ENCODE measurements at places on chromosomes 2 and 18.

- no peak for DNase-seq
Measured at GRCh38 chr2:8529706-8530277, 152.1 kb upstream of the ID2 start.

- DNase-seq: no peak
Measured at GRCh38 chr2:3823748-3824147, 120.4 kb downstream of the DCDC2C start.

DNA sequence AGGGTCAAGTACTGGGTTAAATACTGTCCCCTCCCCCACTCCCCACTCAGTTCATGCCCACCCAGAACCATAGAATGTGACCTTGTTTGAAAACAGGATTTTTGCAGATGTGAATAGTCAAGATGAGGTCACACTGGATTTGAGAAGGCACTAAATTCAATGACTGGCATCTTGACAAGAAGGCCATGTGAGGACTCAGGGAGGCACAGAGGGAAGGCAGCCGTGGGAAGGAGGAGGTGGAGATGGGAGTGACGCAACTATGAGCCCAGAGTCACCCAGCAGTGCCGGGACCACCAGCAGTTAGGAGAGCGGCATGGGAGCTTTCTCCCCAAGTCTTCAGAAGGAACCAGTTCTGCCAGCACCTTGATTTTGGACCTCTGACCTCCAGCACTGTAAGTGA lies 257.3 kb downstream of the BCL2 start:
- no peak for DNase-seq

GRCh38 chr2:65549257-65549627 lies 116.8 kb upstream of the SPRED2 start:
- peak; percentile 42 for DNase-seq

DNA sequence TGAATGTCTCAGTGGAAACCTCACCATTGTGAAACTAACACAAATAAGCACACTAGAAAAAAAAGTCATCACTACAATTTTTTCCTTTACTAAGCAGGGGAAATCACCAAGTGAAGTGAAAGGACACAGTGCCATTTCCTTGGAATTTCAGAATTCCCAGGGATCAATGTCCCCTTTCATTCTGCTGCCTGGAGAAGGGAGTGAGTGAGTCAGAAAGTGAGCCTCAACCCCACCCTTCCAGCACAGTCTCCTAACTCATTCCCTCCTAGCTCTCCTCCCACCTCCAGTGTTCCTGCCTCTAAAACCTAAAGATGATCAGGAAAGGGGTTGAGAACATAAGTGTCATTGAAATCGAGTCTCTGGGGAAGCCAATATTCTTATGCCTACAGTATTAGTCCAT lies 608.5 kb downstream of the RNF144A start:
- DNase-seq: no peak

DNA sequence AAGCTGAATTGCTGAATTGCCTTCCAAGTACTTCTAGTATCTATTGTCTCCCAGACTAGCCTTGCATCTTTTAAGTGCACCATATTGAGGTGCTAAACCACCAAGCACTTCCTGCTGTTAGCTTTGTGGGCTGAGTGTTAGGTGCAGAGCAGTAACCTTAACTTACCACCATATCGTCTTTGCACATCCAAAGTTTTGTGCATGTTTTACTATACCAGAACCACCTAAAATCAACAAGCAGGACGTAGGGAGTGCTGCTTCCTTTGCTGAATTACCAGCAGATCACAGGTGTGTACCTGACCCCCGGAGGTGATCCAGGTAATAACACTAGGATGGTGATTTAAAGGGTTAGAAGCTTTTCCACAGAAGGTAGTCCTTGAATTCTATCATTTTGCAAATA lies 359.9 kb upstream of the HNRNPA3 start:
- DNase-seq: no peak

DNA sequence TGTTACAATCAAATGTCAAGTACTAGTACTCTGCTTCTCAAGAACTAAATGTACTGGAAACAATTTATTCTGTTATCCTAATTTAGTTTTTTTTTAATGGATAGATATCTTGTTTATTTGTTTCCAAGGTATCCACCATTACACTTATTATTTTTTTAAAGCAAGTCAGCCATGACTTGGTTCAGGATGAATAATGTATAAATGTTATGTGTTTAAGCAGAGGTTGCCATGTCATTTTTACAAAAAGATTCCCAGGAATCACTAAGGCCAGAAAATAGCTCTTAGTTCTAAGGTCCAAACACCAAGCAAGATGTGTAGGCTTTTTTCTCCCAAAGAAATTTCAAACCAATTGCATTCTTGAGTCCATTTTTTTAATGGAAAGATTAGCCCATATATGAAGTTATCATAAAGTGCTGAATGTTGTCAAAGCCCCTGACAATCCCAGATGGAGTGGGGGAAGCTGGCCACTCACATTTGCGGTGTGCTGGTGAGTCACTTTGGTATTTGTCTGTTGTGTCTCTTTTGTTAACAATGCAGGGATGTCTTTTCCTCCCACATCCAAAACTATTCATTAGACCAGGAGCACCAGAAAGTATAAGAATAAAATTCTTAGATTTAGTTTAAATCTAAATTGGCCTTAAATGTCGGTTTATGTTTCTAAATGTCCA lies 158.9 kb downstream of the COL6A3 start:
- no peak for DNase-seq

- DNase-seq: no peak
Measured at GRCh38 chr18:45100321-45101105, 419.8 kb downstream of the SETBP1 start.

DNA sequence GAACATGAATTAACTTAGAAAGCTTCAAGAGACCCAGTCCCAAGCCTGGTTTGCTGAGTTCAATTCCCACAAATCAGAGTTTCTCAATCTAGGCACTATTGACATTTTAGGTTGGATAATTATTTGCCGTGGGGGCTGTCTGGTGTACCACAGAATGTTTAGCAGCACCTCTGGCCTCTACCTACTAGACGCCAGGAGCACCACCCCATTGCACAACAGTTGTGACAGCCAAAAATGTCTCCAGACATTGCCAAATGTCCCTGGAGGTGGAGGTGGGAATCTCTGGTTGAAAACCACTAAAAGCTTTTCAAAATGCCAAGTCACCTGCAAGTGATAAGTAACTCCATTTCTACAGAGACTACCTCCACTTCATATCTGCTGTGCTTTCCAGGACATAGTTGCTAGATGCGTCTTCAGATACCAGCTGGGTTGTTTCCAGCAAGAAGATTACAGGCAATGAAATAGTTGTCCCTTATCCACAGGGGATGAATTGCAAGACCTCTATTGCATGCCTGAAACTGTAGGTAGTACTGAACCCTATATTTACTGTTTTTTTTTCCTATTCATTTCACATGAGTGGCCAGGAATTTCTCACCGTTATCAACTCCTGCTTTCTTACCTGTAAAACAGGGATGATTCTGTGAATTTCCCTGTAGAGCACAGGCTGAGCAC lies 554.3 kb downstream of the ZEB2 start:
- DNase-seq: no peak

GRCh38 chr2:31139671-31140070 lies 1.4 kb upstream of the GALNT14 start:
- no peak for DNase-seq

DNA sequence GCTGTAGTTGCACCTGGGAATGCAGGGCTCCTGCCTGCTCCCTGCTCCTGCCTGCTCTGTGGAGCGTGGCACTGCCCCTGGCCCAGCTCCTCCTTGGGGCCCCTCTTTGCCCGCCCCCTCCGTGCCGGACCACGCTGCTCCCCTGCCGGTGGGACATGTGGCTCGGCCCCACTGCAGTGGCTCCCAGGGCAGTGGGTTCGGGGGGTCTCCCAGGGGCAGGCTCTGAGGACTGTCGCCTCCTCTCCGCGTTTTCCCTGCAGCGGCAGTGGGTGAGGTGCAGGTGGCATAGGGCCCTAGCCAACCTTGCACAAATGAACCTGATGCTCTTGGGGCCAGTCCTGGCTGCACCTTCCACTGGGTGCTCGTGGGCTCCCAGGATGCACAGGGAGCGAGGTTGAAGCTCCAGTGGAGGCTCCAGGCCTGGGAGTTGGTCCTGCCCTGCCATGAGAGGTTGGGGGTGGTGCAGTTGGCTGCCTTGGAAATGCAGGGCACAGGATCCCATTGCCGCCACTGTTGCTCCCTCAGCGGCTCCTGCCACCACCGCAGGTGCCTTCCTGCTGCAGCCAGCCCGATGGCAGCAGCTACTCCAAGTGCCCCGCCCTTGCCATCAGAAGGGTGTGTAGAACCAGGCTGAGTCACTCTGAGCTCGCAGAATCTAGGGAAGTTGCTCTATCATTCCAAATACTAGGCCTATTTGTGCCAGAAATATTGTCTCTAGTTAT lies 313.1 kb upstream of the SYT4 start:
- no peak for DNase-seq

- DNase-seq: no peak
Measured at GRCh38 chr2:200383380-200384110, 77.1 kb downstream of the SPATS2L start.

- no peak for DNase-seq
Measured at GRCh38 chr2:82120115-82120514, 1815.6 kb upstream of the LRRTM1 start.

GRCh38 chr2:72619626-72620025 lies 206.2 kb downstream of the EXOC6B start:
- DNase-seq: no peak

DNA sequence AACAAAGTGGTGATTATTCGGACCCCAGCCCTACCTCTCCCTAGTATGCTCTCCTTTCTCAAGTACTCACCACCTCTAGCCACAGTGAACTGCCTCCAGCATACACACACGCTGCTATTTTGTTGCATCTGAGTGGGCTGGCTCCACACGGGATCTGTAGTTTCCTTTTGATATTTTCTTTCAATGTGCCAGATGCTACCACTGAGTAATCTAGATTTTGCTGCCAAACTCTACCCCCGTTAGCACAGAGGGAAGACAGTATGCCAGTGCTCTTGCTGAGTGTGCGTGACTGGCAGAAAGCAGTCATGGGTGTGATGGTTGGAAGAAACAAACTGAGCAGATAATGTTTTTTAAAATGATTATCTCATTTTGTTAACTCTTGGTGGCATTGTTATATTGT lies 11.6 kb downstream of the CFLAR start:
- peak; percentile 50 for DNase-seq

- DNase-seq: no peak
Measured at GRCh38 chr18:56460581-56460980, 177.8 kb downstream of the TXNL1 start.

DNA sequence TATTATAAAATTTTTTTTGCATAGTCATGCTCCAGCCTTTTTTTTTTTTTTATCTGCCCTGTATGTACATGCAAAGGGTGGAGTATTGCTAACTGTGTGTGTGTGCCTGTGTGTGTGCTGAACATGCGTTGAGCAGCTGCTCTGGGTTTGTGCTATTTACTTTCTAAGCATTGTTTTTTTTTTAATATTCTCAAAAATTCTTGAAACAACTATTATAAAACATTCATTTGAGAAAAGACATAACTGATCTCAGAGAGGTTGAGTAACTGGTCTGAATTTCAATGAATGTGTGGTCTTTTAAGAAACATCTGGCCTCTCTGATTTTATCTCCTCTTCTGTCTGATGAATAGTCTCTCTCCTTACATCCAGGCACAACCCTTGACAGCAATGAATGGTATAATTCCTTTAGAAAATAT lies 366.0 kb upstream of the SLC14A2 start:
- DNase-seq: no peak

DNA sequence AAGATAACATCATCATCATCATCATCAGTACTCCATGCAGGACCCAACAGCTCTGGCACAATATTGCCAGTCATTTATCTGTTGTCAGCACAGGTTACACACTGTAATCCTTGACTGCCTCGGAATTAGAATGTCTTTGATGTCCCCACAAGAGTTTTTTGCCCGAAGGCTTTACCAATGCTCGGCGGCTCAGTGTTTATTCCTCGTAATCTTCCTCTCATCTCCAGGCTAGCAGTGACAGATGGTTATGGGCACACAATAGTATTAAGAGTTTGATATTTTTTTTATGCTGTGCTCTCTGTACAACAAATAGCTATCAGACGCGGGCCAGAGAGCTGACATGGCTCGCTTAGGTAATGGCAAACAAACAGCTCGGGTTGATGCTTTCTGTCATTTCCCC lies 515.2 kb downstream of the ZEB2 start:
- no peak for DNase-seq

GRCh38 chr18:13433125-13433524 lies 214.6 kb downstream of the LDLRAD4 start:
- DNase-seq: no peak
